ENCODE measurements at places on chromosomes 16 and 17. TPM values are rescaled to one million over a fixed set of nuclear protein-coding genes. Genes with fewer than 3 reads are reported as not detected.
A peak's percentile ranks its signal among the peaks of the same experiment; 100 is the strongest.

KRTAP4-9 gene
- not detected for total RNA-seq

DNA sequence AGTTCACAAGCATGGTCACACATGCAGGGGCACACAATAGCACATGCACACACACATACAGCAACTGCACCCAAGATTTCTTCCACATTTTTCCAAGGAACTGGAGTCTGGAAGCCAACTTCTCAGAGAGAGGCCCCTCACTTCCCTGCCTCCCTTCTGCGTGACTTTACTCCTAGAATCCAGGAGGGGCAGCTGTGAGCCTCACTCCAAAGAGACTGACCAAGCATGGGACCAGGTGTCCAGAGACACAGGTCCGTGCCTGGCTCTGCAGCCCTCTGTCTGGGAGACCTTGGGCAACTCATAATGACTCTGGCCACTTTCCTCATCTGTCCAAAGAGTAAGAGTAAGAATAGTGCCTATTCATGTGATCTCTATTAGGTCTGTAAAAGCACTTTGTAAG lies 104.7 kb upstream of the TMEM132E start:
- no peak for DNase-seq

RNF112 gene
- total RNA-seq = 0.36 TPM

- DNase-seq = no peak
Observed at GRCh38 chr16:88917146-88917914, 50.9 kb upstream of the PABPN1L start.

CYTH1 gene
- 25.0 TPM for total RNA-seq

RASL10B gene
- total RNA-seq = 19.1 TPM

ASGR2 gene
- not detected for total RNA-seq

GRCh38 chr16:49148410-49148809 lies 133.2 kb downstream of the CBLN1 start:
- no peak for DNase-seq

C16orf89 gene
- total RNA-seq = not detected

GRCh38 chr17:1533661-1534325 lies 17.4 kb upstream of the INPP5K start:
- no peak for DNase-seq

- DNase-seq = no peak
Observed at GRCh38 chr16:66091471-66091891, 275.0 kb upstream of the CDH5 start.

SLFN12 gene
- total RNA-seq = 52.5 TPM

DNA sequence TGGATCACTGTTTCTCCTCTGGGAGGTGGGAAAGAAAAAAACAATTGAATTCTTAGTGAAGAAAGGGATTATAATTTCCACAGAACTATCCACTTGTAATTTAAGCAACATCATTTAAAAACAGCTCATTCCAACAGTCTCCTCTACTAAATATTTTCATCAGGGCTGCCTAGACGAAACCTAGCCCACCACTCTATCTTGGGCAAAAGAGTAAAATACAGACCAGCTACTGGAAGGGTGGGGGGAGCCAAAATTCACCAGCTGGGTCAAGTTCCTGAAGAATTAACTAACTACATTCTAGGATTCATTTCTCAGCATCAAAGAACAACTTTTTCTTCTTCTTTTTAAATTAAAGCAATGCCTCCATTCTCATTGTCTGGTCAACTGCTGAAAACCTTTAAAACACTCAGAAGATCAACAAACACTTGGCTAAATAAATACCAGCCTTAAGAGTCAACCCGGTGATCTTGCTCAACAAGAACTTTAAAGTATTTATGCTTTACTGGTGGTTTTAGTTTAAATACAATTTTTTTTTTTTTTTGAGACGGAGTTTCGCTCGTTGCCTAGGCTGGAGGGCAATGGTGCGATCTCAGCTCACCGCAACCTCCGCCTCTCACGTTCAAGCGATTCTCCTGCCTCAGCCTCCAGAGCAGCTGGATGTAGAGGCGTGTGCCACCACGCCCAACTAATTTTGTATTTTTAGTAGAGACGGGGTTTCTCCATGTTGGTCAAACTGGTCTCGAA lies 25.2 kb downstream of the KANSL1 start:
- DNase-seq = peak; percentile 87

DNA sequence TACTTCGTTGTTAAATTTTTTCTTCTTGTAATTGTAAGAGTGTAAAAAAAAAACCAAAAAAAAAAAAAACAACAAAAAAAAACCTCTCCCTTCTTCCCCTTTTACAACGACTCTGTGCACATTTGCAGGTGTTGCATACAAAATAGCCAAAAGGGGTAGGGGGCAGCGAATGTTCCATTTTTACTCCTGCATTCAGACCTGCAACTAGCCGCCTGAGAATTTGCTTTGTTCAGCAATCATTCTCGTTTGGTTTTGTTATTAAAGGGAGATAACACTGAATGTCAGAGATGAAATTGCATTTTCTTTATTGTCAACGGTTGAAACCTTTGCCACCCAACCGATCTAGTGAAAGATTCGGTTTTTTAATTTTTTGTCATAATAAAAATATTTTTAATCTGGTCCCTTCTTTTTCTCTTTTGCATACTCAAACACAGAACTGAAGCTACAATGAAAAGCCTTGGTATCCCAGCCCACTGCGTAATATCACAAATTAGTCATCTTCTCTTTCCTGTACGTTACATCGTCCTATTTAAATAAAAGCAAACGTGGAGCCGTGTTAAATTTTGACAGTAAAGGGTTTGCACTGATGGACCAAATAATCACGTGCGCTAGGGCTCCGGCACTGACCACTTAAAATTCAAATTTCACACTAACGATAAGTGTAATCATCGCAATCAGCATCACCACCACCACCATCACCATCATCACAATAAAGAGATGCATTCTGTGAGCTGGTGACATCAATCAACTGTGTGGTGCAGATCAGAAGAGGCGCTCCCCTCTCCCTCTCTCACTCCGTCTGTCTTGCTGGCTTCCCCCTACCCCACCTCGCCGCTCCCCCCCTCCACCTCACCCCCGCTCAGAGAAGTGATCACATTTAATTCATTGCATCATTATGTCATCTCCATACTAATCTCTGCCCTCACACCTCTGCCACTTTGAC lies 406.2 kb upstream of the PSMD7 start:
- DNase-seq = no peak

KRT33B gene
- total RNA-seq = not detected

KRT20 gene
- not detected for total RNA-seq

STH gene
- total RNA-seq = not detected

- no peak for DNase-seq
Observed at GRCh38 chr17:79970576-79971068, 65.0 kb downstream of the TBC1D16 start.

DNA sequence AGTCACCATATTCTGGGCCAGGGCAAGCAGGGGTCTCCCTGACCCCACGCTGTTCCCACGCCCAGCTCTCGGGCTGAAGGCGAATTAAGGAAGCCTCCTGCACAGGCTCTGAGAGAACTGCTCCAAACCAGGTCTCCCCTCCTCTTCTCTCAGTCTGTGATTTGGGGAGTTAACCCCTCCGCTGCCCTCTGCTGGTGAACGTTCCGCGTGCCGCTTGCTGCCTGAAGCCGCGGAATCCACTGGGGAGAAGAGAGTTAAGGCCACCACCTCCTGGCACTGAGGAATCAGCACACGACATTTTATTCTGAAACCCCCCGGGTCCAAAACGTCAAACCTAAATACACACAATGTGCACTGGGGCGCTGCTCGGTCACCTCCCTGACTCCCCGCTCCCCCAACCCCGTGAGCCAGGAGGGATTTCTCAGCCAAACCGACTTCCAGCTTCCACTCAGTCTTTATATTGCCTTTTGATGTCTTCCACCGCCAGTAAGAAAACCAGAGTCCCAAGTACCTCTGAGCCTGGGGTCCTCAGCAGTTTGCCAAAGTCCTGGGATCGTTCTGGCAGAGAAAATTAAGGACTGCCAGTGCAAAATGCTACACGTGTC lies 54.4 kb upstream of the RCVRN start:
- no peak for DNase-seq

- DNase-seq = peak; percentile 75
Observed at GRCh38 chr16:83336603-83337002, 471.2 kb upstream of the HSBP1 start.

DNA sequence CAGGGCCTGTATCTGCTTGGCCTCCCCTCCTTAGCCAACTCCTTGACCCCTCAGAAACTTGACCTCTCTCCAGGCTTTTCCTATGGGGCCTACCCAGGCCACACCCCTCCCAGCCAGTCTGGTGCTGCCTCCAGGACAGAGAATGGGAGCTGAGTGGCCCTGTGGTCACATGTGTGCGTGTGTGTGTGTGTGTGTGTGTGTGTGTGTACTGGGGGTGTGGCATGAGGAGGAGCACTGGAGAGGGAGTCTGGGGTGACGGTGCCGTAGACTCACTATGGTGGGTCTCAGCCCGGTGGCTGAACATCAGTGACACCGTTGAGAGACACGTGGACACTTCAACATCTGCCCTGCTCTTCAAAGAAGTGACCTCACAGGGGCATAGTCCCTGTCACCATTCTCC lies 180.4 kb downstream of the ENGASE start:
- no peak for DNase-seq

DNA sequence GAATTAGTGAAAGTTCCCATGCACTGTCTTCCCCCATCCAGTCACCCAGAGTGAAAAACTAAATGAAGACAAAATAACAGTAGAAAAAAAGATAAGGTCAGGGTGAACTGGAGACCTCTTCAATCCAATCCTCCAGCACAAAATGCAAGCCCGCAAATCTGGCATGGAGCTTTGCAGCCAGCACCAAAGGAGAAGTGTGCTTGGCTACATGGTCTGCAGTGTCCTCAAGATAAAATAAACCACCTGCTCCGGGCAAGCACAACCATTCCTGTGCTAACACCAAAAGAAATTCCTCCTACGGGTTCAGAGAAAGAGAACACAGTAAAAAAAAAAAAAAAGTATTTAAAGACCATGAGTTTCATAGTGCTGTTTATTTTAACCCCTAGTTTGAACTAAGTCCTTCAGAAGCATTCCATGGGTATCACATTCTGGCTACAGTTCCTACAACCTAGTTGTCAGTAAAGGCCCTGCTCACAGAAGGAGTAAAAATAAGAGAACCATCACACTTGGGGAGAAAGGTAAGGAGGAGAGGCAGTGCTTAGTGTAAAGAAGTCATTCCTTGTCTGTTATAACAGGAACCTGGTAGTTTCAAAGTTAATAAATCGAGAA lies 109.1 kb downstream of the GAS7 start:
- DNase-seq = peak; percentile 5

GLIS2 gene
- 18.9 TPM for total RNA-seq

DNA sequence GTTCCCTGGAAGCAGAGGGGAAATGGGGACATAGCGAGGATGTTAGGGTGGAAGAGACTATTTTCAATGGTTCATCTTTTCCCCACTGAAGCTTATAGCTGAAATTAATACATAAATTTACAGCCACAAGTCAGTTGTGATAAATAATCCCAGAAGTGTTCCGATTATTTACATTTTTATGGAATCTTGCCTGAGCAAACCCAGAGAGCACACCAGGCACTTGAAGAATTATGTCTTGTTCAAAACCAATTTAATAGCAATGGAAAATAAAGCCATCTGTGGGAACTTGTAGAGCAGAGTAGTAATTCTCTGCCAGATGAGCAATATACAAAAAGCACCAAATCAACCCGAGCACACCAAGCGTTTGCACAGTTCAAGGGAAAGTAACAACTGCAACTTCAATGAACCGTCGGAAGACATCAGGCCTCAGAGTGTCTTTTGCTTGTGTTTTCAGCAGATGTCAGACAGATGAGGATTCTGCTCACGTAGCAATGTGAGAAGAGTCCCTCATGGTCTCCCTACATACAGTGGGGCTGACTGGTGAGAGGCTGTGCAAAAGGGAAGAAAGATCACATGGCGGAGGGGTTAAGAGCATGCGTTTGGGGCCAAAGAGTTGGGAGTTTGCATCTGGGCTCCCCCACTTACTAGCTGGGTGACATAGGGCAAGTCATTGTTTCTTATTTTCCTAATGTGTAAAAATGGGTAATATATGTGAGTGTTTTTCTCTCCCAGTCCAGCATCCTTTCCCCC lies 148.7 kb upstream of the HS3ST2 start:
- no peak for DNase-seq

GRCh38 chr17:5019475-5019956 lies 15.7 kb downstream of the SLC52A1 start:
- DNase-seq = no peak

- no peak for DNase-seq
Observed at GRCh38 chr17:74543891-74544760, 1.8 kb downstream of the CD300C start.

CRISPLD2 gene
- total RNA-seq = 1.8 TPM

DNA sequence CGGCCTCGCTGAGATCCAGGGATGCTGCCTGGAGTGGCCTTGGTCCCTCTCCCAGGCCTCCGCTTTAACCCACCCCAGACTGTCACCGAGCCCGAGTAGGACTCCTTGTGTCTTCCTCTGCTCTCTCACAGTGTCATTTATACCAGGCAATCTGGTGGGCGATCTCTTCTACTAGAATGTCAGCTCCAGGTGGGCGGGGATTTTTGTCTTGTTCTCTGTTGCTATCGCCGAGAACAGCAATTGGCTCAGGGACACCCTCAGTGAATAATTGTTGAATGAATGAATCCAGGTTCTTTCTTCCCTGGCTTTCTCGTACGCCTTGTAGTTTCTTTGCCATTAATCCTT lies 591 bp downstream of the DHX38 start:
- no peak for DNase-seq

DNA sequence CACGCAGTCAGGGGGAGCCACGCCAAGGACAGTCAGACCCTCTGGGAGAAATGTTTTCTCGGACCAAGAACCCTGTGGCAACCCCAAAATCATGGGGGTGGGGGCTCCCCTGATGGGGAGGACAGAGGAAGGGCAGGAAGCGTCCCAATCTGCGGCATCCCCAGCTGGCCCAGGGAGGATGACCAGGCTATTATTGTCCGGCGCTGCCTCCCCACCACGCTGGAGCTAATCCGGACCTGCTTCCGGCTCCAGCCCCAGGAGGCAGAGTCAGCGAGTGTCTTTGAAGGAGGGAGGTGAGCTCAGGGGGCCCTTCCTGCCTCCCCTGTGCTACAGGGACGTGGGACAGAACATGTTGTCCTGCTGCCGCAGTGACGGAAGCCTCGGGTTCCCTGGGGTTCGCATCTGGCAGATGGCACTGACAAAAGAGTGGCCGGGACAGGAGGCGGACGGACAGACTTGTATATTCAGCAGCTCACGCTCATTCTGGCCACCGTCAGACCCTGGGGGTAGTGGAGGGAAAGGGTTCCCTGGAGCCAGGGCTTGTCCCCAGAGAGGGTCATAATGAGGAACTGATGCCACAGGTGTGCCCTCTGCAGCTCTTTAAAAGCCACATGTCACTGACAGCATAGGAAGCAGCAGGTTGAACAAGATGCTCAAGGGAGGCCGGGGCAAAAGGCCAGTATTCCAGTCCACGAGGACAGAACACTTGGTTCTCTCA lies 54.3 kb upstream of the CDC42EP4 start:
- no peak for DNase-seq

DNA sequence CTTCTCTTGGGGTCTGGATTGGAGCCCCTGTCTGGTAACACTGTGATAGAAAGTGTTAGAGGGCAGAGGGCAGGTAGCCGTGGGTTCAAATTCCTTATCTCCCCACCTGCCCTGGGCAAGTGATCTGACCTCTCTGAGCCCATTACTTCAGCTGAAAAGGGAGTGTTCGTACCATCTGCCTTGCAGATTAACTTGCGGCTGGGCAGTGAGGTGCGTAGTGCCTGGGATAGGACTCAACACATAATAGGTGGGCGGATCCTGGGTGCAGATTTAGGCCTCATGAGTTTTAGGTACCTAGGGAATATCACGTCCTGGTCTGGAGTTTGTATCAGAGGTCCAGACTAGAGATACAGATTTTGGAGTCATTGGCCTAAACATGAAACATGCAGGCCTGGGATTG lies 329.6 kb downstream of the CPPED1 start:
- no peak for DNase-seq

ABCC12 gene
- total RNA-seq = not detected
